ENCODE measurements at places on chromosomes 11 and 22.

GRCh38 chr11:125329786-125330185, 165.2 kb downstream of the PKNOX2 start:
- DNase-seq: no peak

DNA sequence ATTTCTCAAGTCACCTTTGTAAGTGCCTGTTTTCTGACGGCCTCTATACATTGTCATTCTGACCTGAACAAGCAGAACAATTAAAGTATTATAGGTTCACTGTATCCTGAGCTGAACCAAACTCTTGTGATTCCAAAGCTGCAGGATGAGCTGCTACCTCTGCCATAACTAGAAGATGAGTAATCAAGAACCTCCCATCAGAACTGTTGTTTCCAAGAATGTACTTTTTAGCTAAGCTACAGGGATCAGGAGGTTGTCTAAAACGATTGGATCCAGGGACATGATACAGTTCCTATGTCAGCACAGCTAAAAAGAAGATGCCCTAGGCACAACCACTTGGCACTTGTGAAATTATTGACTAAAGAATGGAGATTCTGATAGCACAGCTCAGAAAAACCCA, 288.4 kb upstream of the CCDC90B start:
- DNase-seq: no peak

GRCh38 chr11:60950933-60951605, 907 bp downstream of the SLC15A3 start:
- DNase-seq: peak; percentile 31

DNA sequence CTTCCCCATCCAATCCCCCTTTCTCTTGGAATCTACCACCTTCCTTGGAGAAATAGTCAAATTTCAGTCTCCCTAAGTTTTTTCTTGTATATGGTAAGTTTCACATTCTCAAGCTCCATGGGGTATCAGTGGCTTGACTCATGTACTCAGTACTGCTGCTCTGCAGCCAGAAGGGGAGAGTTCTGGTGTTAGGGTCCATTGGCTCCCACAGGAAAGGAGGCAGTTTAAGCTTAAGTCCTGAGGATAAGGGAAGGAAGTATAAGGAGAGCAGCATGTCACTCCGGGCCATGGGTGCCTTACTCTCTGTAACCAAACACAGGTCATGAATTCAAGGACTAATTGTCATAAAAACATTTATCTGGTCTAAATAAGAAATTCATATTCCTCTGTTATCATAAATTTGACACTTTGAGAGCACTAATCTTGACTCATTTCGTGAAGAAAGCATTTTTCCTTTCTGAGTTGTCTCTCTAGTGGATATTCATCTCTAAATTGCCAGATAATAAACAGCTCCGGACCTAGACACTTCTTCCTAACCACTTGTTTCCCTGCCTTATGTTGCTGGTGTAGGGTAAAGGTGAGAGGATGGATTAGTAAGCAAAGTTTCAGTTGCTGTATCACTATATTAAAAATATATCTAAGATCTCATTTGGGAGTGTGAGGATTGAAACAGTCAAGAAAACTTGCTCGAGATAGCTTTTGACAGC, 20.1 kb upstream of the SORL1 start:
- no peak for DNase-seq

DNA sequence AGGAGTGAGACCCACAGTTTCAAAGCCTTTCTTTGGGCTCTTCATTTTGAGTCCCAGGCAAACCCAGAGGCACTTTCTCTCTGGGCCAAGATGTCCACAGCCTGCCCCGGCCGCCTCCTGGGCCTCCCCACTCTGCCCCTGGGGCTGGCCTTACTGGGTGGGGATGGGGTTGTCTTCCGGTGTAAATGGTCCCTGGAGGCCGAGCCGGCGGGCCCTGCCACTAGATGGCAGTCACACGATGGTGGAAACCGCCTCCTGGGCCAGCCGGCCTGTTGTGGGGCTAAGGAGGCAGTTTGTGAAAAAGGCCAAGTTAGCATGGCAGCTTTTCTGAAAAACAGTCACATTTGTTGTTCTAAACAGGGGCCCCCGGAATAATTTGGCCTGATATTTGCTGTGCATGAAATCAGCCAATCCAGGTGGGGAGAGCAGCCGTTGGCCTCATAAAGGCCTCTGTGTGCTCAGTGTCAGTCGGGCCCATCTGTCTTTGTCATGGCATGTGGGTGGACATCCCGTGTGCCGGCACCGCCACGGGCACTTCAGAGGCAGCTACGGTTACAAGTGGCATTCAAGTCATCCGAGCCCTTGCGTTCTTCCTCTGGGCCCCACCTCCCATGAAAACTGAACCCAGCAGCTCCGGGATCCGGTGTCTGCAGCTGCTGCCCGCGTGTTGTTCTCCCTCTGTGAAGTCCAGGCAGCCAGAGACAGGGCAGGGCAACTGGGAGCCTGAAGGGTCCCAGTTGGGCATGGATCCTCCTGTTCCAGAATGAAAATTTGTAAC, 6.5 kb downstream of the MRPL23 start:
- no peak for DNase-seq

DNA sequence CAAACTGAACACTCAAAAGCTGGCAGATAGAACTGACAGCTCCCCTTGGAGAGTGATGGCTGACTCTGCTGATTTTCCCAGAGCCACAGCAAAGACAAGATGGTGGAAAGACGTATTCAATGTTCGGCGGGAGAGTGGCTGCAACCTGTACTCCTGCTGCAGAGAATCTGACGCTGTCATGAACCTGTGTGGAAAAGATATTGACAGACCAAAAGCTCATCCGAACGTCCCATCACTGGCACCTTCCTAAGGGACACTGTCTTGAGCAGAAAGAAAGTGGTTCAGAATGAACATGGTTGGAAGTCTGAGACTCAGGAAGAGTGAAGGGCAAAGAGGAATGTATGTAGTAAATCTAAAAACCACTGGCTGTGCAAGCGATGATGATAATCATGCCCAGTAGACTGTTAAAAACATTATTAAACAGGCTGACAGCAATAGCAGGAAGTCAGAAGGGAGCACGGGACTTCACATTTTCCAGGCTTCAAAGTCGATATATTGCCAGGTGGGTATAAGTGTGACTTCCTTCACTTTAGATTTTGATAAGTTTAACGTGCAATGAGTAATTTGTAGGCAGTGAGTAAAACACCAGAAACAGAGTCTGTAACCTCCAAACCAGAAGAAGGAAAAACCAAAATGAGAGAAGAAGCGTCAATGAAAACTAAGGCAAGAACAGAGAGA, 6.2 kb upstream of the IL17REL start:
- DNase-seq: no peak

DNA sequence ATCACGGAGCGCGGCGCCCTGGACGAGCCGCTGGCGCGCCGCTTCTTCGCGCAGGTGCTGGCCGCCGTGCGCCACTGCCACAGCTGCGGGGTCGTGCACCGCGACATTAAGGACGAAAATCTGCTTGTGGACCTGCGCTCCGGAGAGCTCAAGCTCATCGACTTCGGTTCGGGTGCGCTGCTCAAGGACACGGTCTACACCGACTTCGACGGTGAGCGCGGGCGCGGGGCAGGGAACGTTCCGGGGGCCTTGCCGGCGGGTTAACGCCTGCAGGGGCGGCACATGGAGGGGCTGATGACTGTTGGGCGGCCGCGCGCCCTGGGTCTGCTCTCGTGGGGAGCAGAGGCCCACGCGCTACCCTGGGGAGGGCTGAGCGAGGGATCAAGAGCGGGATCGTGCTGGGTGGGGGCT, 1.0 kb downstream of the PIM3 start:
- no peak for DNase-seq

Measured in stimulated activated CD4-positive, alpha-beta T cell treated with anti-CD3 and anti-CD28 coated beads, Interleukin-12 subunit alpha, Interleukin-12 subunit beta, amount 100 ng/mL, for 4 hours (primary cell).